ENCODE measurements at places on chromosomes 4 and X.
A peak's percentile ranks its signal among the peaks of the same experiment; 100 is the strongest.

- peak; percentile 55 for DNase-seq
Measured at GRCh38 chr4:77959566-77960338, 97.1 kb downstream of the MRPL1 start.

- no peak for DNase-seq
Measured at GRCh38 chr4:131337936-131338335, 1811.2 kb upstream of the PCDH10 start.

- no peak for DNase-seq
Measured at GRCh38 chr4:2318476-2318875, 56.6 kb upstream of the MXD4 start.

GRCh38 chr4:79046016-79046592 lies 106.9 kb upstream of the PAQR3 start:
- DNase-seq, result peak; percentile 48

DNA sequence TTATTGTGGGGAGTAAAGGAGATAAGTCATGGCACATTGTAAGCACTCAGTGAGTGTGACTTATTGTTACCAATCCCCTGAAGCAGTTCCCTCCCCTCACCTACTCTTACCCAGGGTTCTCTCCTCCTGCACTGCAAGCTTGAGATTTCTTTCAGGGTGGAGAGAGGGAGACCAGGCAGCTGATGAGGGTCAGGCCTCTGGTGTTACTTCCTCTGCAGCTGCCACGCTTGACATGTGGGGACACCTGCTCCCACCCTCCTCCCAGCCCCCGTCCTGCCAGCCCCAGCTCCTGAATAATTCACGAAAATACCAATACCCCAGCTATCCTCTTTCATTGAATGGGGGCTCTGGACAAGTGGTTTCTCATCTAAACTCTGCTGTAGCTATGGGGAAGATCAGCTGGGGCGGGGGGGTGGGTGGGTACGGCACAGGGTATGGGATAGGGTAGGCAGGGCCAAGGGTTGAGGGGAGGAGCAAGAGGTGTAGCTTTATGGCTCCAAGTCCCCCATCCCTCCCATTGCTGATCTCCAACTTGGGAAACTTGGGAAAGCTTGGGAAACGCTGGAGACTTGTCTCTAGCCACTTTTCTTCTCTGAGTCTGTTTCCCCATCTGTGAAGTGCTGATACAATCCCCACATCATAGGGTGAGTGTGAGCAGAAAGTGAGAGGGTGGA lies 148.5 kb upstream of the PJA1 start:
- no peak for DNase-seq

GRCh38 chrX:139758809-139759208 lies 50.8 kb upstream of the MCF2 start:
- no peak for DNase-seq

GRCh38 chrX:134545510-134545909 lies 85.5 kb downstream of the HPRT1 start:
- peak; percentile 62 for DNase-seq

GRCh38 chrX:30224536-30224935 lies 5.9 kb upstream of the MAGEB3 start:
- no peak for DNase-seq

Data from fibroblast of upper back skin (primary cell).